ENCODE measurements at places on chromosomes 3 and 15. TPM values are rescaled to one million over a fixed set of nuclear protein-coding genes. Genes with fewer than 3 reads are reported as not detected.

The SI gene
- total RNA-seq: not detected

The ALDH1A3 gene
- total RNA-seq: 33.9 TPM

The TGM4 gene
- 0.13 TPM for total RNA-seq

The RGMA gene
- total RNA-seq: under 0.01 TPM

- DNase-seq: peak; percentile 25
Observed at GRCh38 chr15:67175643-67176071, 78.8 kb downstream of the AAGAB start.

DNA sequence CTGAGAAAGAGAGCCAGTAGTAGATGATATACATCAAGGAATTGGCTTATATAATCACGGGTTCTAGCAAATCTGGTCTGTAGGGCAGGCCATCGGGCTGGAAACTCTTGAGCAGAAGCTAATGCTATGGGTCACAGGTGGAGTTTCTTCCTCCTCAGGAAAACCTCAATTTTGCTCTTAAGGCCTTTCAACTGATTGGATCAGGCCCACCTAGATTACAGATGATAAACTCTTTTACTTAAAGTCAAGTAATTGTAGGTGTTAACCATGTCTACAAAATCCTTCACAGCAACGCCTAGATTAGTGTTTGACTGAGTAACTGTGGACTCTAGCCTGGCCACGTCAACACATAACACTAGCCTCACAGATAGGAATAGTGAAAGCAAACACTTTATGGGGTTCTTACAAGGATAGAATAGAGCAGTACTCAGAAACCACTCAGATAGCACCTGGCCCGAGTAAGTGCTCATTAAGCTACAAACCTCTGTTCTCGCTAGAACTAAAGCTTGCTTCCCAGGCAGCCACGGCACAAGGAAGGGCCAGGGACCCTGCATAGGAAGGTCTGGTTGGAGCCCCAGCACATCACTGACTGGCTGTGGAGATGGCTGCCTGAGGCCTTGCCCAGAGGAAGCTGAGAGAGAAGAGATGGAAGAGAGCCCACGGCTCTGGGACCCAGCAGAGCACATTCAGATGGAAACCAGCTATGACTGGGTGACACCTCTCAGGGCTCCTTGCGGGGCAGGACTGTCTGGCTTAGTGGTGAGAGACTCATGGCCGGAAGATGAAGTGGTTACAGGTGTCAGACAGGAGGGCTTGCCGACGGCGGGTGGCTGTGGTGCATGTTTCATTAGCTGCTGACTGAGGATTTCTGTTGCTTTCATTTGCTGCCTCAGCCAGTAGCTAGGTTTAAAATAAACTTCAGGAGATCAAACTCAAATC, 202.5 kb upstream of the TLE3 start:
- no peak for DNase-seq

DNA sequence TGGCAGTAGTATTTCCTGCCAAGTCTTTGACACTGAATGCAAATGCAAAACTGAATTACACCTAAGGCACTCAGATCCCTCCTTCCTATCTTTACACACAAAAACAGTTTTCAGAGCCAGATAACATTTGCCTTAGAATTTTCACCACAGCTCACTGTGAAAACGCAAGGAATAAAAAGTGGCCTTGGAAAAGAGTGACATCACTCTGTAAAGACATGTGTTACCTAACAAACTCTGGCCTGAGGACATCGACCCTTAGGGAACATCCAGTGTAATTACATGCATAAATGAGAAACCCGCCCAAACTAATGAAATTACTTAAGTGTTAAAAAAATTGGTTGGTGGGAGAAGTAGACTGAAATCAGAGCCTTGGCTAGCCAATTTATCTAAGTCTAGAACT, 88.9 kb downstream of the PLOD2 start:
- DNase-seq: no peak

DNA sequence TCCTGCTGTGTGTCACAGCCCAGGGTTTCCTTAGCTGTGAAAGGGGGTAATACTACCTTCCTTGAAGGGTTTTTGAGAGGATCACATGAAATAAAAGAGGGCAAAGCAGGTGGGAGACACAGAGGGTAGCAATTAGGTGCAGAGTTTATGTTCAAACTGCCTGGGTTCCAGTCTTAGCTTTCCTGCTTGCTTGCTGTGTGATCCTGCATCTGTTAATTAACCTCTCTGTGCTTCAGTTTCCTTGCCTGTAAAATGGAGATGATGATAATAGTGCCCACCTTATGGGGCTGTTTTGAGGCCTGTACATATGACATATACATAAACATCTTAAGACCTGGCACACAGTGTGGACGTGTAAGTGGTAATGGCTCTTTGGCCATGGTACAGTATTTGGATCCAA, 35.0 kb downstream of the SPSB4 start:
- no peak for DNase-seq

GRCh38 chr3:196117809-196118208, 35.9 kb upstream of the TFRC start:
- no peak for DNase-seq

GRCh38 chr3:15750143-15750542, 47.6 kb downstream of the ANKRD28 start:
- DNase-seq: no peak

GRCh38 chr15:97316362-97316761, 644.1 kb upstream of the ARRDC4 start:
- no peak for DNase-seq

- no peak for DNase-seq
Observed at GRCh38 chr15:74374648-74375302, 7.3 kb upstream of the CYP11A1 start.

DNA sequence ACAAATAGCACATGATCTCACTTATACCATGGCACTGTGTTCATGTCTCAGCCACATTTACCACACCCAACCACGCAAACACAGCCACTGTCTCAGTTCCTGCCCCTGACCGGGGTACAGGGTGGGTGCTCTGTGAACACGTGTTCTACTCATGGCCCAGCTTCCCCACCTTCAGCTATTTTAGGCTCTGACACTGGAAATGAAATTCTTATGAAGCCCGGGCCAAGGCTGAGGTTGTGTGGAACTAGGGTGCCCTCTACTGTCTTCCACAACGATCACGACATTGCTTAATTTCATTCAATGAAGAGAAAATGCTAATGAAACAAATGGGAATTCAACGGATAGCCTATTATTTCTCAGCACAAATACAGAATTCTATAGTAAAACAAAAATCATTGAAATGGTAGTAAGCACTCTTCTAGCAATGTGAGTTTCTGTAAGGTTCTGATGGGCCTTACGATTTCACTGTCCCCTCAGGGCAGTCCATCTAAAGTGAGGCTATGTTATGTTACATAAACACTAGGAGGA, 2.1 kb upstream of the GABRA5 start:
- DNase-seq: no peak

All from dermis microvascular lymphatic vessel endothelial cell (primary cell).